Effector memory CD8-positive, alpha-beta T cell (primary cell): ENCODE measurements at places on chromosomes 4 and X.

DNA sequence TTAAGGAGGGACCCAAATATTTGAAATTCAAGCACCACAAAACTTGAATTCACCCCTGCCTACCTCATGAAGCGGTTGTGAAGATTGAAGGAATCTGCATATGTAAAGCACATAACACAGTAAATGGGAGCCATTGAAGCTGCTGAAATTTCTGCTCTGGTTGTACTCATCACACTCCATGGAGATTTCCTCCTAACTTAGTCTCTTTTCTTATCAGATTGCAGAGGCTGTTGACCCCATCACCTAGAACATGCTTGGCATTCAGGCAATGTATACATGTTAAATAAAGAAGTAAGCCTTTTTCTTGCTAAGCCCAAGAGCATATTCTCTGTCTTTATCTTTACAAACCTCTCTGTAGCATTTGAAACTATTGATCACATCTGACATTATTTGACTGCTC, 104.9 kb upstream of the TNIP3 start:
- DNase-seq = no peak

GRCh38 chr4:26807330-26807729, 53.3 kb upstream of the STIM2 start:
- no peak for DNase-seq

GRCh38 chrX:131136776-131137175, 78.6 kb downstream of the ARHGAP36 start:
- no peak for DNase-seq

GRCh38 chrX:41386222-41386990, 52.4 kb downstream of the DDX3X start:
- no peak for DNase-seq

GRCh38 chr4:143482840-143483239, 30.7 kb upstream of the SMARCA5 start:
- DNase-seq = no peak

- no peak for DNase-seq
Observed at GRCh38 chr4:126221717-126222340, 907.1 kb downstream of the FAT4 start.

GRCh38 chr4:142474398-142475087, 371.6 kb downstream of the INPP4B start:
- DNase-seq = no peak

DNA sequence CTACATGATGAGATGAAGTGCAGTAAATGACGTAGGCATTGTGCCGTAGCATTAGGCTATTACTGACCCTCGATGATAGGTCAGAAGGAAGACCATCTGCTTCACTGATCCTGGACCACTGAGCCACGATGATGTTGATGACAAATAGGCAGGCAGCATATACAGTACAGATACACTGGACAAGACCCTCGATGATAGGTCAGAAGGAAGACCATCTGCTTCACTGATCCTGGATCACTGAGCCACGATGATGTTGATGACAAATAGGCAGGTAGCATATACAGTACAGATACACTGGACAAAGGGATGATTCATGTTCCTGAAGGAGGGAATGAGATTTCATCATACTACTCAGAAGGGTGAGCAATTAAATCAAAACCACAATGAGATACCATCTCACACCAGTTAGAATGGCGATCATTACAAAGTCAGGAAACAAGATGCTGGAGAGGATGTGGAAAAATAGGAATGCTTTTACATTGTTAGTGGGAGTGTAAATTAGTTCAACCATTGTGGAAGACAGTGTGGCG, 50.9 kb downstream of the BEND4 start:
- no peak for DNase-seq

DNA sequence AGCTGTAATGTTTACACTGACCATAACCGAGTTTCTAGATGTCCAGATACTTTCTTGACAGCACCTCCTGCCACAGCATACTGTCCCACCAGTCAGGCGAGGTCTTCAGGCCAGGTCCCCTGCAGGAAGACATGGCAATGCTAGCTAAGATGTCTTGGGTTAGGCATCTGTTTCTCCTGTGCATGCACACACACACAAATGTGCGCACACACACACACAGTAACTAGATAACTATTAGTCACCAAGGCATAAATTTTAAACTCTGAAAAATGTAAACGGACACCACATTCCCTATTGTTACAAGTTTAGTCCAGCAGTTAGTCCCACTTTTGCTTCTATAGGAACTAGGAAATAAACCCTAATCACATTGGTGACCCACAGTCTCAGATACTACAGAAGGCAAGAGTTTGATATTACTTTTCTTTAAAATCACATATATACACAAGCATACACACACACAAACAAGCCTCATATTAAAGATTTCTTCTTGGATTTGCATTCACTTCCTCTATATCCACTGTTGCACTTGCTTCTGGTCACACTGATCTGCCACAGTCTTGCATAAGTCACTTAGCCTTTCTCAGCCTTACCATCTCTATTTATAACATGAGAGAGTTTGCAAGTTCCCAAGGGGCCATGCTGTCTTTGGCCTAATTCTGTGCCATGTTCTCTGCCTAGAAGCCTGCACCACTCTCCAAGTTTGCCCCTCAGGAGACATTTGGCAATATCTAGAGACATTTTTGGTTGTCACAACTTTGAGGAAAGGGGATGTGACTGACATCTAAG, 32.2 kb downstream of the IL21 start:
- no peak for DNase-seq

DNA sequence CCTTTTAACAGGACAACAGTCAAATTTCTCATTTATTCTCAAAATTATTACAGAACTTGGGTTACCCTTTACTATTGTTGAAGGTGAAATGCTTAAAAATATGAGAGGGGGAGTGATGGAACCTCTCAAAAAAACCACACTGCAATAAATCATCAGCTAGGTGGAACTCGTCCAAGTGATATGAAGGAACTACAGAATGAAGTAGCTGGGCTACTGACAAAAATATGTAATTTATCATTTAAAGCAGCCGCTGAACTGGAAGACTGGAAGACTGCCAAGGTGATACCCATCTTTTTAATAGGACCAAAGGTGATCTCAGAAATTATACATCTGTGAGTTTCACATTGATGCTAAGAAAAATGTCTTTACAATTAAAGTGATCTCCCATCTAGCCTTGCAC, 597.7 kb upstream of the TENM3 start:
- DNase-seq = no peak
